ENCODE measurements at places on chromosomes 12 and 14.

GRCh38 chr14:24880689-24881088 is 169.3 kb downstream of the STXBP6 start:
- no peak for DNase-seq

GRCh38 chr12:109523504-109523903 is 46.1 kb downstream of the UBE3B start:
- DNase-seq, result no peak

DNA sequence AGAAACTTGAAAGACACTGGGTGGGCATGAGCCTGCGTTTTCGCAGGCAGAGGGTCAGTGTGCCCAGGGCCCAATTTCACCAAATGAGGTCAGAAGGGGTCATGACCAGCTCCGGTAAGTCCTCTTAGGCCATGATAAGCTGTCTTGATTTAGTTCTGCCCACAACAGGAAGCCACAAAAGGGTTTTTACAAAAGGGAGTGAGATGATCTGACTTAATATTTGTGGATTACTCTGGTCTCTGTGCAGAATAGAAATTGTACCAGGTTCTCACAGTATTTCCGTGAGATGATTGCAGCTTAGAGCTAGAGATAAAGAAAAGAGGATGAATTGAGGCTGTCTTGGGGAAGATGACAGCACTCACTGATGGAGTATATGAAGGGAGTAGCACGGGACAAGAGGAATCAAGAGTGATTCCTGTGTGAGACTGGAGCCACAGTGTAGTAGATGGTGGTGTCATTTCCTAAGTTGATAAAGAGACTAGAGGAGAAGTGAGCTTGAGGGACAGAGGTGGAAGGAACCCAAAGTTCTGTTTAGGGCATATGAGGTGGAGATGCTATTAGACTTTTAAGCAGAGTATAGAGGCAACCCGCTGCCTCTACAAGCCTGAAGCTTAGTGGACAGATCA is 288.3 kb upstream of the AMIGO2 start:
- no peak for DNase-seq

GRCh38 chr12:117404940-117405339 is 43.5 kb upstream of the NOS1 start:
- DNase-seq, result no peak

- peak; percentile 81 for DNase-seq
Observed at GRCh38 chr12:93780101-93780641, 103.0 kb downstream of the CRADD start.
